ENCODE measurements at places on chromosomes 1 and 21.

- no peak for DNase-seq
These were observed 216.0 kb upstream of the NEGR1 start for GRCh38 chr1:72498371-72498770.

GRCh38 chr1:13836136-13836535 lies 136.1 kb downstream of the PRDM2 start:
- no peak for DNase-seq

DNA sequence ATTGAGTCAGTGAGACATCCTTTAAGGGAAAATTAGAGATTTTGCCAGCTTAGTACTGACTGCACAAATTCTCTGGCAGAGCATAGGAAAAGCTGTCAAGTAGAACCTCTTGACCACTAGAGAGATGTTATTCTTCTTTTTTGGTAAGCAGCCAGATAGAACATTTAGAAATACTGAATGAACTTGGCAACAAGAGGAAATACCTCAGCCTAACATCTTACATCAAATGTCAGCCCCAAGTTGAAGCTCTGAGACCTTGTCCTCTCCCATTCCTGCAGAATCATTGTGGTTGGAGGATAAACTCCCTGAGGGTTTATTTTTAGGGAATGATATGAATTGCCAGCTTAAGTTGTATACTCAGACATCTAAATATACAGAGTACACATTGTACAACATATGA lies 53.5 kb downstream of the MIGA1 start:
- DNase-seq: peak; percentile 31

- DNase-seq: no peak
These were observed 289.2 kb upstream of the DPYD start for GRCh38 chr1:98210064-98210463.

Measured in NCI-H1105 treated with DMSO at 0.1 percent for 48 hours (cell line).